ENCODE measurements at places on chromosomes 2 and 18. TPM values are rescaled to one million over a fixed set of nuclear protein-coding genes. Genes with fewer than 3 reads are reported as not detected.
A peak's percentile ranks its signal among the peaks of the same experiment; 100 is the strongest.

Gene CCDC74A
- 5.3 TPM for total RNA-seq

Gene NCKAP5
- 7.5 TPM for total RNA-seq

Gene CCDC68
- total RNA-seq, result 8.3 TPM

Gene CPLX4
- not detected for total RNA-seq

Gene BCL11A
- total RNA-seq, result 2.0 TPM

Gene GBX2
- total RNA-seq, result not detected

Gene AGXT
- not detected for total RNA-seq

Gene C2orf80
- not detected for total RNA-seq

Gene ZNG1B
- total RNA-seq, result 29.1 TPM

DNA sequence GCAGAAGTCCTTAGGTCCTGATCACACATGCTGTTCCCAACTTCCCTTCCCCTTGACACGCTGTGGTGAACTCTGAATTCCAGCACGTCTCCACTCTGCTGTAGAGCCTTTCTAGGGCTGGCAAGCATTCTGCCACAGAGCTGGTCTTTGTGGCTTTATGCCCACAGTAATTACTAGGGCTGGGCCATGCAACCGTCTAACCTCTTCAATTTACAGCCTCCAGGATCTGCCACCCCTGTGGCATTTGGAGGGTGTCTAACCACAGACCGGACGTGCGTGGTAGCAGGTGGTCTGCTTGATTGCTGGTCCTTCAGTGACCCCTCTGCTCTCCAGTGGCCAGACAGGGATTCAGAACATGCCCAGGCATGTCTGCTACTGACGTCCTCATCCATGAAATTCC, 43.1 kb upstream of the TGFA start:
- no peaks in the 10 kb centered on the region for H3K27me3 ChIP-seq
- H3K36me3 ChIP-seq, result no peaks in the 10 kb centered on the region
- H3K27ac ChIP-seq, result no peak overlapping the region
- DNase-seq, result no peak
- H3K4me1 ChIP-seq, result no peaks in the 10 kb centered on the region

GRCh38 chr2:61995065-61995464, 89.6 kb downstream of the COMMD1 start:
- H3K4me3 ChIP-seq, result no peak overlapping the region
- H3K4me1 ChIP-seq, result no peaks in the 10 kb centered on the region
- no peak overlapping the region for H3K27ac ChIP-seq
- no peaks in the 10 kb centered on the region for H3K27me3 ChIP-seq

DNA sequence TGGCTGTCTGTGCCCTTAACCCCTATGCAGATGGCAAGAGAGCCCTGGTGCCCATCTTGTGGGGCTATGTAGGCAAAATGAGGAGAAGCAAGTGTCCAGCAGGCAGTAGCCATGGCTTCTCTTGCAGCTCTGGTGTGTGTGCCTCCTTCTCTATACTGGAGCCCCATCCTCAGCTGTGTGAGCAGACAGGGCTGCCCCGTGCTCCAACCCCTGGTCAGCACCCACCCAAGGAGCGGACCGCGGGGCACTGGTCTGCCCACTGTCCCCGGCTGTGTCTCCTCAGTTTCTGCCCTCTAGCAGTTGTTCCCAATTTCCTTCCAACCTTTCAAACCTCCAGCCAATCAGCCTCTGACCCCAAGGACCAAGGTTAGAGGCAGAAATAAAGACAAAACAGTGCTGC, 134.9 kb upstream of the GLI2 start:
- no peak overlapping the region for H3K4me3 ChIP-seq
- H3K36me3 ChIP-seq, result no peaks in the 10 kb centered on the region
- no peaks in the 10 kb centered on the region for H3K4me1 ChIP-seq
- H3K27me3 ChIP-seq, result no peaks in the 10 kb centered on the region
- H3K27ac ChIP-seq, result no peak overlapping the region
- peak; percentile 8 for DNase-seq

GRCh38 chr18:302097-302496, 34.2 kb upstream of the THOC1 start:
- no peak for DNase-seq
- no peak overlapping the region for H3K27ac ChIP-seq
- no peaks in the 10 kb centered on the region for H3K27me3 ChIP-seq
- H3K36me3 ChIP-seq, result no peaks in the 10 kb centered on the region
- H3K4me3 ChIP-seq, result no peak overlapping the region

DNA sequence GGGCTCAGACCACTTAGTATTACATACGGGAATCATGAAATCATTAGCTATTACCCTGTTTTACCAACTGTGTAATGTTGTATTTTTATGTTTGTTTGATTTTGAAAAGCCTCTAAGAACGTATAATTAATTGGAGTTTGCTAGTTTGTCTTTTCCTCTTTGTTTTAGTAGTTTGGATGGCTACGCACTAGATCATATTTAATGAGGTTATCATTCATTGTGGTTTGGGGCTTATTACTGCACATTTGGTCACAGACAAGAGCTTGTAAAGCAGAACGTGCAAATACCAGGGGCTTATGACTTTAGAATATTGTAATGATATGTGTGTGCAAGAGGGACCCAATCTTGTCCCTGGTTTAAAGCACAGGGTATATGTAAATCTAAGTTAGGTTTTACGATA, 10.3 kb downstream of the CABLES1 start:
- no peak overlapping the region for H3K27ac ChIP-seq
- DNase-seq, result no peak
- no peak overlapping the region for H3K4me3 ChIP-seq
- no peaks in the 10 kb centered on the region for H3K36me3 ChIP-seq
- no peaks in the 10 kb centered on the region for H3K27me3 ChIP-seq

DNA sequence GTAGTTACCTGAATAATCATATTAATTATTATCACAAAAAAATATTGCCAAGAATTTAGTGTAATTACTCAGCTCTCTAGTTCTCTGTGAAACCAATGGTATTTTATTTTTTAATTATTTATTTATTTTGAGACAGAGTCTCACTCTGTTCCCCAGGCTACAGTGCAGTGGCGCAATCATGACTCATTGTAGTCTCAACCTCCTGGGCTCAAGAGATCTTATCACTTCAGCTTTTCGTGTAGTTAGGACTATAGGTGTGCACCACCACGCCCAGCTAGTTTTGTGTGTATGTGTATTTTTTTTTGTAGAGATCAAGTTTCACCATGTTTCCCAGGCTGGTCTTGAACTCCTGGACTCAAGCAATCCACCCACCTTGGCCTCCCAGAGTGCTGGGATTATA, 440.4 kb upstream of the CDH20 start:
- no peak overlapping the region for H3K4me3 ChIP-seq
- H3K27me3 ChIP-seq, result no peaks in the 10 kb centered on the region
- H3K36me3 ChIP-seq, result no peaks in the 10 kb centered on the region
- no peak overlapping the region for H3K27ac ChIP-seq

DNA sequence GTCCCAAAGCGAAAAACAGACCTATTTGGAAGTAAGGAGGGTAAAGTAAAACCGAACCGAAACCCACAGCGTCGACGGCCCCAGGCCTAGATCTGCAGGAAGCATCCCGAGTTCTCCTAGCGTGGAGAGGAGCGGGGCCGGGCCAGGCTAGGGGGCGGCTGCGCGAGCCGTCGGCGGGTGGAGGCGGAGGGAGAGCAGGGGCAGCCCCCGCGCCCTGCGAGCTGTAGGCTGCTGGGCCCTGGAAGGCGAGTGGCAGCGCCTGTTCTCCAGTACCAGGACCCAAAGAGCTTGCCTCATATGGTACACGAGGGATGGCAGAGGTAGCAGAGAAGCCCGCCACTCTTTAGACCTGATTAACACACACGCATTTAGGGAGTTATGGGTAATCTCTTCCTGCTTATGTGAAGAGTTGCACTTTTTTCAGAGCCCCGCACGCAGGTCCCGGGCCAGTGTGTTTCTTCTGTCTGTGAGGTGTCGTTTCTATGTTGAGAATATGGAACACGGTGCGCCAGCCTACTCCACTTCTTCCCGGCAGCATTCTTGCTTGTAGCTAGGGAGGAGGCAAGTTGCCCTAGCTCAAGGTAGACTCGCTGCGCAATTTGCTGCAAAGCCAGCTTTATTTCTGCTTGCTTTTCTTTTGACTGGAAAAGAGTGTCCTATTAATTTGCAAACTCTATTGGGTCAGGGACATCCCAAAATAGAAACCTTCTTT, 71.1 kb downstream of the ARHGEF33 start:
- DNase-seq, result peak; percentile 77
- no peaks in the 10 kb centered on the region for H3K4me1 ChIP-seq
- no peaks in the 10 kb centered on the region for H3K36me3 ChIP-seq
- no peaks in the 10 kb centered on the region for H3K27me3 ChIP-seq
- H3K4me3 ChIP-seq, result no peak overlapping the region
- no peak overlapping the region for H3K27ac ChIP-seq

GRCh38 chr18:67302043-67302442, 214.5 kb downstream of the DSEL start:
- no peak for DNase-seq
- peaks cover 1% of the 10 kb centered on the region for H3K36me3 ChIP-seq
- no peaks in the 10 kb centered on the region for H3K4me1 ChIP-seq

DNA sequence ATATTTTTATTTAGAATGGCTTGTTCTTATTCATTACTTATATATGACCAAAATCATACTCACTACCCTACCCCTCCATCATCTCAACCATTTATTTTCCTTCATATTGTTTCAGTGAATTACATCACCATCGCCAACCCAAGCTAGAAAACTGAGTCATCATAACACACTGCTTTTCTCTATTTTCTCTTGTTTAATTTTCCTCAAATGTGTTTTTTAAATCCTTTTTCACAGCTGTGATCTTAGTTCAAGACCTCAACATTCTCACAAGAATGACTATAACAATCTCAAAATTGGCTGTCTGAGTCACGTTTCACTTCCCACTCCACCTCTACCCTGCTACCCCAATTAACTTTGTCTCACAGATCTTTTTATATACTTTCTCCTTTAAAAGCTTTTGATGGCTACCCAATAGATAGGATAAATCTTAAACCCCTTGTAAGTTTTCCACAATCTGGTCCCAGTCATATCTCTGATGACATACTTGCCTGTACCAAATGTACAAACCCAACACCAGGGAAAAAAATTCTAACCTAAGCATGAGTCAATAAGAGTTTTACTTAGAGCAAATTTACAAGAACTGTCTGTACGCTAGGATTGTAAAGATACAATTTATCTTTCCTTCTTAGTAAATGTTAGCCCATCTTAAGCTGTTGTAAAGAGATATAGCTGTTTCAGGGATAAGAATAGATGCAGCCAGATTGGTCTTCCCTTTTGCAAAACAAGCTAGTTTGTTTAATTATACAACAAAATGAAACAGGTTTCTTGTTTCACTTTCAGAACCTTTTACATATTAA, 635.1 kb upstream of the SLC39A10 start:
- no peak overlapping the region for H3K4me3 ChIP-seq
- DNase-seq, result no peak
- H3K4me1 ChIP-seq, result no peaks in the 10 kb centered on the region

DNA sequence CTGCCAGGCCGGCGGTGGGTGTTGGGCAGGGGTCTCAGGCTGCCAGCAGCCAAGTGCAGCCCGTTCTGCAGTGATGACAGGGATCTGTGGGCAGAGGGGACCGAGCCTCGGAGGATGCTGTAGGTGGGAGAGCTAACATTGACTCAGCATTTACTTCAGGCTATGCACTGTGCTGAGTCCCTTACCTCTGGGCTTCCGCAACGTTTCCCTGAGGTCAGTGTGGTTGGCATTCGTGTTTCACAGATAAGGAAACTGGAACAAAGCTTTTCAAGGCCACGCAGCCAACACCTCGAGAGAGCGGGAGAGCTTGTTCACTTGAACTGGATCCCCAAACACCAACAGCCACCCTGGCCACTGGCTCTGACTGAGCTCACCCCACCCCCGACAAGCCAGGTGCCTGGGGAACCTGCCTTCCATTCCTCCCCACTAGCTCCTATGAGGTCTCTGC, 839 bp upstream of the GPR148 start:
- no peaks in the 10 kb centered on the region for H3K36me3 ChIP-seq
- H3K4me3 ChIP-seq, result no peak overlapping the region
- DNase-seq, result no peak
- no peaks in the 10 kb centered on the region for H3K27me3 ChIP-seq

GRCh38 chr2:203379156-203379555, 51.0 kb downstream of the ABI2 start:
- H3K27ac ChIP-seq, result no peak overlapping the region
- DNase-seq, result no peak
- no peaks in the 10 kb centered on the region for H3K27me3 ChIP-seq
- no peak overlapping the region for H3K4me3 ChIP-seq
- no peaks in the 10 kb centered on the region for H3K4me1 ChIP-seq

- no peaks in the 10 kb centered on the region for H3K27me3 ChIP-seq
- H3K36me3 ChIP-seq, result no peaks in the 10 kb centered on the region
- no peak for DNase-seq
These were observed 69.9 kb downstream of the WDR7 start for GRCh38 chr18:56721031-56721430.

- no peak for DNase-seq
- no peak overlapping the region for H3K4me3 ChIP-seq
- peaks cover 3% of the 10 kb centered on the region for H3K4me1 ChIP-seq
- no peaks in the 10 kb centered on the region for H3K27me3 ChIP-seq
- H3K27ac ChIP-seq, result no peak overlapping the region
These were observed 140.2 kb upstream of the ETAA1 start for GRCh38 chr2:67256892-67257291.

- H3K36me3 ChIP-seq, result no peaks in the 10 kb centered on the region
- H3K4me3 ChIP-seq, result no peak overlapping the region
- DNase-seq, result no peak
- no peaks in the 10 kb centered on the region for H3K27me3 ChIP-seq
- H3K4me1 ChIP-seq, result no peaks in the 10 kb centered on the region
These were observed 20.4 kb downstream of the STAM2 start for GRCh38 chr2:152155209-152155608.

DNA sequence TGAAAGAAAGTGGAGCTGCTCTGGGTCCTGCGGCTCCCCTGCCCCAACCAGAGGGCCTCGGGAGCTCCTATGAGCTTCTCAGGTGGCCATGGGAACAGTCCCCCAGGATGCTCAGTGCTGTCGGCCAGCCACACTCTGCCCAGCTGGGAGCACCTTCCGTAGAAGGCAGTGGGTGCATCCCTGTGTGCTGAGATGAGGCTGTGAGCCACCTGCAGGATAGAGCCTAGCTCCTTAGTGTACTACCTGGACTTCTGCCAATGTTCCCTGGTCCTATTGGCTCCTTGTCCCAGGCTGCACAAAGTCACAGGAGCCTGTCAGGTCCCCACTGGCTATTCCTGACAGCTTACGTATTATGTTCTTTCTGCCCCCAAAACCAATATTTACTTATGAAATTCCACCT, 16.1 kb downstream of the PRELID3A start:
- no peak overlapping the region for H3K27ac ChIP-seq
- no peak for DNase-seq
- H3K36me3 ChIP-seq, result no peaks in the 10 kb centered on the region
- H3K4me1 ChIP-seq, result no peaks in the 10 kb centered on the region

- H3K4me3 ChIP-seq, result no peak overlapping the region
- H3K27ac ChIP-seq, result no peak overlapping the region
- H3K27me3 ChIP-seq, result no peaks in the 10 kb centered on the region
- no peaks in the 10 kb centered on the region for H3K4me1 ChIP-seq
These were observed 48.8 kb downstream of the RABL2A start for GRCh38 chr2:113675875-113676274.

Measured in aorta (tissue), 5 donors.